Stimulated activated CD4-positive, alpha-beta T cell treated with anti-CD3 and anti-CD28 coated beads, Interleukin-15, amount 100 ng/mL, for 48 hours (primary cell): ENCODE measurements at places on chromosomes 4 and X.

GRCh38 chr4:84958434-84958833 lies 8.1 kb downstream of the WDFY3 start:
- no peak for DNase-seq

DNA sequence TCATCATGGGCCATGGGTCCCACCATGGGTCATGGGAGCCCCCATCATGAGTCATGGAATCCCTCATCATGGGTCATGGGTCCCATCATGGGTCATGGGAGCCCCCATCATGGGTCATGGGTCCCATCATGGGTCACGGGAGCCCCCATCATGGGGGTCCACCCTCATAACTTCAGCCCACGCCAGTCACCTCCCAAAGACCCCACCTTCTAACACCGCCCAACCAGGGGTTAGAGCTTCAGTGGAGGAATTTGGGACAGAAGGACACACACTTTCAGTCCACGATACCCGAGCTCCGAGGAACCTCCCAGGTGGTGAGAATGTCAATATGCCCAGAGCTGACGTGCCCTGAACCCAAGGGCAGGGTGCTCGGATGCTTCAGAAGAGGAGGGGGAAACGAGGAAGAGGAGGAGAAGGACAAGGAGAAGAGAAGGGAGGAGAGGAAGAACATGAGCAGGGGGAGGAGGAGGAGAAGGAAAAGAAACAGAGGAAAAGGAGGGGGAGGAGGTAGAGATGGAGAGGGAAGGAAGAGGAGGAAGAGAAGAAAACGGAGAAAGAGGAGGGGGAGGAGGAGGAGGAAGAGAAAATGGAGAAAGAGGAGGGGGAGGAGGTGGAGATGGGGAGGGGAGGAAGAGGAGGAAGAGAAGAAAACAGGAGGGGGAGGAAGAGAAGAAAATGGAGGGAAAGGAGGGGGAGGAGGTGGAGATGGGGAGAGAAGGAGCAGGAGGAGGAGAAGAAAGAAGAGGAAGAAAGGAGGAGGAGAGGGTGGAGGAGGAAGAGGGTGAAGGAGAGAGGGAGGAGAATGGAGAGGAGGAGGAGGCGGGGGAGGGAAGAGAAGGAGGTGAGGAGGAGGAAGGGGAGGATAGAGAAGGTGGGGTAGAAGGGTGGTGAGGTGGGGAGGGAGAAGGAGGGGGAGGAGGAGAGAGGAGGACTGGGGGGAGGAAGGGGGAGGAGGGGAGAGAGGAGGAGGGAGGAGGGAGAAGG lies 17.7 kb downstream of the IL3RA start:
- no peak for DNase-seq

DNA sequence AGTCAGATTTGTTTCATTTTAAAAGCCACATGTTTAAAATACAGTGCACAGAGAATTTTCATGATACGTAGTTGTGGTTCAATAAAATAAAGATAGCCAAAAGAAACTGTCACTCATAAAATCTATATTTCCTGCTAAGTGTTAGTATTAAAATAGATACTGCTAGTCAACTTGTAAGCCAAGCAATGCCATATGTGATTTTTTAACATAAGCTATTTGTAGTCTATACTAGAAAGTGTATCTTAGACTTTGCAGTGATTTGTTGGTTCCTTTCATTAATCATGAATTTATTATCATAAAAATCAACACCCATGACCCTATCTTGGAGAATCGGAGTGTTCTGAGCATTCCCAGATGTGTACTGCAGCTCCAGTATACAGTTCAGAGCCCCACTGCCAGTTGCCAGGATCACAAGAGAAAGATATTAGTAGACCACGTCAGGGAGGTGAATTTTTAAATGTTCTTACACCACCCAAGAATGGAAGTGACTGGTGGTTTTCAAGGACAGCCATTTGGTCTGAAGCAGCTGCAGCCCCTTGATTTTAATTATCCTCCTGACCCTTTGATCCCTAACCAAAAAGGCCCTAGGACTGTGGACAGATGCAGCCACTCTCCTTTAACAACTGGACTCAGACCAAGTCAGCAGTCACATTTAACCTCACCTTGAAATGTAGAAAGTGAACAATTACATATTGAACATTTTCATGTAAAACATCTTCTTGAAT lies 163.1 kb downstream of the PALLD start:
- DNase-seq = no peak

GRCh38 chr4:113406723-113407016 lies 354.9 kb downstream of the CAMK2D start:
- no peak for DNase-seq

DNA sequence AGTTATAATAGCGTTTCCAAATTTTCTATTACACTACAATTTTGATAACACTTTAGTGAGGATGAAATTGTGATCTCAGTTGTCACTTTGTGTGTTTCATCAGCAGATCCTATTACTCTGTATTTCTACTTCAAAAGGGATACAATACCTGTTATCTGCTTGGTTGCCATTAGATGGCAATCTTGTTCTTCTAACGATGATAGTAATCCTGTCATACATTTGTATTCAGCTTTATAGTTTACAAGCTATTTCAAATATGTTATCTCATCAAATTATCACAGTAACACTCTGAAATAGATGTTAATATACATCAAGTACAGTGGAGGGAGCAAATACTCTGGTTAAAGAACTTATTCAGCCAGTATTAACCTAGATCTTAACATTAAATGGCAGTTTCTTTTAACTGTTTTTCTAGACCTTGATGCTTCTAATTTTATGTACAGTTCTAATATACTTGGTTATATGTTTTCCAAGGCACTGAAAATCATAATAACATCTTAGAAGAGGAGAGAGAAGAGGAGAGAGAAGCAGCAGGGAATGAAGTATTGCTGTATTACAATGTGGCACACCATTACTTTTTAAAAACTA lies 292.0 kb downstream of the CCSER1 start:
- DNase-seq = no peak
